ENCODE measurements at places on chromosomes 11 and 22. TPM values are rescaled to one million over a fixed set of nuclear protein-coding genes. Genes with fewer than 3 reads are reported as not detected.
A peak's percentile ranks its signal among the peaks of the same experiment; 100 is the strongest.

The CALCB gene
- 0.09 TPM for polyA plus RNA-seq

The ADM gene
- 0.15 TPM for polyA plus RNA-seq

DNA sequence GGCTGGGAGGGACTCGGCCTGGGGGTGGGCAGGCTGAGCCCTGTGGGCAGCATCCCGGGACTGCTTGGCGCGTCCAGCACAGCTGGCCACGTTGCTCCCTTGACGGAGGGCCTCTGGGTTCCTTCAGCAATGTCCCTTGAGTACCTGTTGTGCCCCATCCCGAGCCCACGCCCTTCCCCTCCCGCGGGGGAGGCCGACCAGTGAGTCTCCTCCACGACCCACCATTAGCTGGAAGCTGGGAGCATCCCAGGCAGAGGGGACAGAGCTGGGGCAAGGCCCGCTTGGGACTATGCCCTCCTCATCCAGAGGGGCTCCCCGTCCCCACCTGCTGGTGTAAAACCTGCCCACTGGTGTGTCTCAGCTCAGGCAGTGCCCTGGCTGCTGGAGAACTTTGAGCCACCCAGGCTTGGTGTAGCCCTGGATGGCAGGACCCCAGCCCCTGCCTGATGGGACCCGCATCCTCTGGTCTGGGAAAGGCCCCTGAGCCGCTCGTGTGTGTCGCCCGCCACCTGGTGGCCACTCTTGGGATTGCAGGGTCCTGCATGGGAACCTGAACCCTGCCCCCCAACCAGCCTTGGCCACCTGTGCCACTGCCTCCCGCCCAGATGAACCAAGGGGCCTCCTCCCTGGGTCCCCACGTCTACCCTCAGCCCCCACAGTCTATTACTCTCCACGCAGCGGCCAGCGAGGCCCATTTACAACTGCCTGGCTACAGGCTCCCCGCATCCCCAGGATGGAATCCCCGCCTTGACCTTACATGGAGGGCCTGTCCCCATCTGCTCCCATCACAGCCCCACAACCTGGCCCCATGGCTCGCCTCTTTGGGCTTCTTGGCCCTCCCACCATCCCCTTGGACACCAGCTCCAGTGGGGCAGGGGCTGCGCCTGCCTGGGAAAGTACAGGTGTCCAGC, 16.6 kb upstream of the ARHGAP8 start:
- H3K4me3 ChIP-seq = no peak overlapping the region
- no peaks in the 10 kb centered on the region for H3K36me3 ChIP-seq
- DNase-seq = no peak
- H3K27me3 ChIP-seq = no peaks in the 10 kb centered on the region

- no peak overlapping the region for H3K27ac ChIP-seq
- no peak for DNase-seq
- no peaks in the 10 kb centered on the region for H3K27me3 ChIP-seq
- no peak overlapping the region for H3K4me3 ChIP-seq
These were observed 86.0 kb downstream of the INSC start for GRCh38 chr11:15200696-15201095.

- no peaks in the 10 kb centered on the region for H3K27me3 ChIP-seq
- no peak overlapping the region for H3K27ac ChIP-seq
- H3K36me3 ChIP-seq = peaks cover 20% of the 10 kb centered on the region
- H3K4me3 ChIP-seq = no peak overlapping the region
- no peaks in the 10 kb centered on the region for H3K4me1 ChIP-seq
These were observed 28.3 kb upstream of the APOA1 start for GRCh38 chr11:116865696-116866095.

The FAM181B gene
- polyA plus RNA-seq = not detected

DNA sequence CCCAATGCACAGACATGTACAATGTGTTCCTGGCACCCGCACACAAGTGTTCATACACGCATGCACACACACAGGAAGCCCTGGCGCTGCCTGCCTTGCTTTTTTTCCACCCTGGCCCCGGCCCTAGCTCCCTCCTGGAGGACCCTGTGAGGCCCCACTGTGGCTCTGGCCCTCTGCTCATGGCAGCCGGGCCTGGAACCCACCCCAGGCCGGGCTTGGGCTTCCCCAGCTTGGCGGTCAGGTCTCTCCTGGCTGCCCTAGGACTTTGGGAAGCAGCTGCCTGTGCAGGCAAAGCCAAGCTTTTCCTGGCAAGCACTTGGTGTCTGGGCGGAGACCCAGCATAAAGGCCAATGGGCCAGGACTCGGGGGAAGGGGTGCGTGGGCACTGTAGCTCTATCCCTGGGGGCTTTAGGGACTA, 30.5 kb downstream of the CD82 start:
- H3K4me1 ChIP-seq = peaks cover 63% of the 10 kb centered on the region
- DNase-seq = no peak
- peak overlapping the region; percentile 47 for H3K4me3 ChIP-seq

All from GM12878 (cell line).